ENCODE measurements at places on chromosomes 1 and 21. TPM values are rescaled to one million over a fixed set of nuclear protein-coding genes. Genes with fewer than 3 reads are reported as not detected.

OR6N1 gene
- total RNA-seq = 0.16 TPM

PGLYRP4 gene
- total RNA-seq = not detected

- no peak for DNase-seq
These were observed 139.0 kb downstream of the SDCCAG8 start for GRCh38 chr1:243394601-243395464.

MFSD2A gene
- 2.3 TPM for total RNA-seq

CASQ2 gene
- total RNA-seq = not detected

- DNase-seq = peak; percentile 43
These were observed 13.0 kb downstream of the FAM20B start for GRCh38 chr1:179038528-179039281.

ZFP69B gene
- total RNA-seq = 8.5 TPM

- no peak for DNase-seq
These were observed 22.4 kb upstream of the MTF2 start for GRCh38 chr1:93056649-93057048.

DNA sequence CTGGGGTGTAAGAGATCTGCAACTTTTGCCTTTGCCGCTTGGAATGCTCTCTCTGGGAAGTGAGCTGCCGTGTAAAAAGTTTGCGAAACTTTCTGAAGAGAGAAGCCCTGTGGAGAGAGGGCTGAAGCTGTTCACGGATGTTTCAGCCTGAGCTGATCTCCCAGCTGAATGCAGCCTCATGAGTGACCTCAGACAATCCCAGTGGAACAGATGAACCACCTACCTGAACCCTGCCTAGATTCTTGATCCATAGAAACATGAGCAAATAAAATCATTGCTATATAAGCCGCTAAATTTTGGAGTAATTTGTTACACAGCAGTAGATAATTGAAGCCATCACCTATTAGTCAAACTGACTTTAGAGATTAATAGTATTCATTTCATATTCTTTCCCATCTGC is 4.4 kb upstream of the ALG6 start:
- DNase-seq = no peak

- DNase-seq = no peak
These were observed 1.5 kb upstream of the RPTN start for GRCh38 chr1:152160576-152160975.

GRCh38 chr1:71630073-71630472 is 549.2 kb upstream of the ZRANB2 start:
- no peak for DNase-seq

FNDC10 gene
- 4.5 TPM for total RNA-seq

- DNase-seq = no peak
These were observed 55.1 kb upstream of the SYT14 start for GRCh38 chr1:209882942-209883340.

DNA sequence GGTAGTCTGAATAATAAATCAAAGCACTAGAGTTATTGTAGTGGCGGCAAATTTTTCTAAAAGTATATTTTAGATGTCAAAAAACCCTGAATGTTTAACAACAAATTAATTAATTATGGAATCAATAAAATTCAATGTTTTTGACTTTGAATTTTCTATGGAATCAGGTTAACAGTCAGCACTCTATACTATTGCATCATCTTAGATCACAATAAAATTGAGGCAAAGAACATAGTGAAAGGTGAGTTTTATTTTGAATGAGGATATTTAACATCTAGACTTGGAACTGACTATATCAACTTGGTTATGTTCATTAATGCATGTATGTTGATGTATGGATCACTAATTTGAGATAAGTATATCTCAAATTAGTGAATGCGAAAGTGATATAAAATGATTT is 148.5 kb downstream of the TNFSF18 start:
- DNase-seq = no peak

SMPDL3B gene
- total RNA-seq = 0.09 TPM

OR2M3 gene
- total RNA-seq = not detected

LRRIQ3 gene
- total RNA-seq = 1.3 TPM

DNA sequence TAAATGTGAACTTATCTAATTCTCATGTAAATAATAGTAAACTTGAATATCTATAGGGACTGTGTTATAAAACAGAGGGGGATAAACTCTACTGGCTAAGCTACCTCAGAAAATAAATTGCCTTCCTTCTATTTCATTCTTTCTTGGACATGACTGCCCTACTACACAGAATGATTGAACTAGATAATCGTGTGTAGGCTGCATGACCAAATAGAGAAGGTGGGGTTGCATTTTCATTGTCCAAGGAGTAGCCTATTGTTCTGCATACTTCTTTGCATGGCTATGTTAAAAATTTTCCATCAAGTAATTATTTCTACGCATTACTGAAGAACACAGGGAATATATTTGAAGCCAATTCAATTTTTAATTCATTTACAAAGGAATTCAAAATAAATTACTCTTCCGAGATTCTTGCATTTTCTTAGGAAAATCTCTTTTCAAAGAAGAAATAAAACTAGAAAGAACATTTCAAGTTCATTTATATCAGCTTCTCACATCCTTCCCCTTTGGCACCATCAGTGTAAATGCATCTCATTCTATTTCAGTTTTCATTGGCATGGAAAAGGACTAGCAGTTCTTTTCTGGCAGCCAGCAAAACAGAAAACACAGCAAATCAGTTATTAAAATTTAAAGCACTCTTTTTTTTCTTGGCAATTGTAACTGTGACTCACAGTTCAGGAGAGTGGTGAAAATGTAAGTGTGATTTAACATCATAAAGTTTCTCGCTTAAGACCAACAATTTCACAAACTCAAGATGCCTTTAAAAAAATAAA is 714.7 kb downstream of the NCAM2 start:
- DNase-seq = peak; percentile 79

DNA sequence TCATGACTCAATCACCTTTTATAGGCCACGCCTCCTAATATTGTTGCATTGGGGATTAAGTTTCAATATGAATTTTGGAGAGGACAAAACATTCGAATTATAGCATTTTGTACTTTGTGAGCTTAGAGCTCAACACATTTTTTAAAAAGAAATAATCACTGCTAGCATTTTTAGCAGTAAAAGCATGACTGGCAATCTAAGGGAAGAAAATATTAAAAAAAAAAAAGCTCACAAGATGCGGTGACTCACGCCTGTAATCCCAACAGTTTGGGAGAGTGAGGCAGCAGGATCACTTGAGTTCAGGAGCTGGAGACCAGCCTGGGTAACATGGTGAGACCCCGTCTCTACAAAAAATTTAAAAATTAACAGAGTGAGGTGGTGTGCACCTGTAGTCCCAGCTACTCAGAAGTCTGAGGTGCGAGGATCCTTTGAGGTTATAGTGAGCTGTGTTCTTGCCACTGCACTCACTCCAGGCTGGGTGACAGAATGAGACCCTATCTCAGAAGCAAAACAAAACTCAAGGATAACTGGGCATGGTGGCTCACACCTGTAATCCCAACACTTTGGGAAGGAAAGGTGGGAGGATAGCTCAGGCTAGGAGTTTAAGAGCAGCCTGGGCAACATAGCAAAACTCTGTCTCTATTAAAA is 28.8 kb upstream of the DIPK1A start:
- DNase-seq = peak; percentile 18

SHE gene
- 0.49 TPM for total RNA-seq

DNA sequence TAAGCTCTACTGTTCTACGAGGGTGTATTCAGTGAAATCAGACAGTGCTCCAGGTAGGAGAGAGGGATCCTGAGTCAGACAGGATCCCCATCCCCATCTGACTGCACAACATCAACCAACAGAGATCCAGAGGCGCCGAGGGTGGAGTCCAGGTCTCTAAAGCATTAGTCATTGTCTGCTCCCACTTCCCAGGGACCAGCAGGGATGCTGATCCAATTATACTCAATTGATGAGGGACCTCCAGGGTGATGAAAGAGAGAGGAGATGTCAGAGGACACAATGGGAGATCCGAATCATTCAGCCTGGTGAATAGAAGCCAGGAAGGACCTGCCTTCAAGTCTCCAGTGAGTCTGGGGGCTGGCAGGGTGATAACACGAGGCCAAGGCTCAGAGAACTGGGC is 39.5 kb upstream of the STMN1 start:
- no peak for DNase-seq

GRCh38 chr1:9416918-9417500 is 122.3 kb upstream of the SLC25A33 start:
- DNase-seq = no peak

FAM177B gene
- not detected for total RNA-seq

IGFN1 gene
- total RNA-seq = 0.74 TPM

COL6A1 gene
- 1,082 TPM for total RNA-seq

DNA sequence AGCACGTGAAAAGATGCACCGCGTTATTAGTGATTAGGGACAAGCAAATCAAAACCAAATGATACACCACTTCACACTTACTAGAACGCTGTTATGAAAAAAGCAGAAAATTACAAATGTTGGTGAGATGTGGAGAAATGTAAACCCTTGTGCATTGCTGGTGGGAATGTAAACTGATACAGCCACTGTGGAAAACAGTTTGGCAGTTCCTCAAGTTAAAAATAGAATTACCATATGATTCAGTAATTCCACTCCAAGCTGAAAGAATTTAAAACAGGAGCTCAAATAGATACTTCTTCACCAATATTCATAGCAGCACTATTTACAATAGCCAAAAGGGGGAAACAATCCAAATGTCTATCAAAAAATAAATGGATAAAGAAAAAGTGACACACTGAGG is 10.3 kb upstream of the EVI5 start:
- DNase-seq = peak; percentile 78

DNA sequence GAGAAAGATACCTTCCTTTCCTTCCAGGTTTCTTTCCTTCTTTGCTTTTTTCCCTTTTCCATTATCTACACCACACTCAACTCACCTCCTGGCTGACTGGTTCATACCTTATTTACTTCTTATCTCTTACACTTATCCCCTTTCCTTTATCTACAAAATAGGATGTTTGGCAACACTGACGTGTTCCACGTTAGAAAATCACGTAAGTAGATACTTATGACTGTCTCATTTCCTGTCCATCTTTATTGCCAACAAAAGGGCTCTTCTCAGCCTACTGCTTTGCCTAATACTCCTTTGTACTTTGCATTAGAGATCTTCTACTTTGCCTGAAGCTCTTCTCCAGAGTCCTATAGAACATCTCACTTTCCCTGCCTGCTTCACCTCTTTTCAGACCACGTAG is 25.1 kb downstream of the SYNJ1 start:
- DNase-seq = peak; percentile 80

DNA sequence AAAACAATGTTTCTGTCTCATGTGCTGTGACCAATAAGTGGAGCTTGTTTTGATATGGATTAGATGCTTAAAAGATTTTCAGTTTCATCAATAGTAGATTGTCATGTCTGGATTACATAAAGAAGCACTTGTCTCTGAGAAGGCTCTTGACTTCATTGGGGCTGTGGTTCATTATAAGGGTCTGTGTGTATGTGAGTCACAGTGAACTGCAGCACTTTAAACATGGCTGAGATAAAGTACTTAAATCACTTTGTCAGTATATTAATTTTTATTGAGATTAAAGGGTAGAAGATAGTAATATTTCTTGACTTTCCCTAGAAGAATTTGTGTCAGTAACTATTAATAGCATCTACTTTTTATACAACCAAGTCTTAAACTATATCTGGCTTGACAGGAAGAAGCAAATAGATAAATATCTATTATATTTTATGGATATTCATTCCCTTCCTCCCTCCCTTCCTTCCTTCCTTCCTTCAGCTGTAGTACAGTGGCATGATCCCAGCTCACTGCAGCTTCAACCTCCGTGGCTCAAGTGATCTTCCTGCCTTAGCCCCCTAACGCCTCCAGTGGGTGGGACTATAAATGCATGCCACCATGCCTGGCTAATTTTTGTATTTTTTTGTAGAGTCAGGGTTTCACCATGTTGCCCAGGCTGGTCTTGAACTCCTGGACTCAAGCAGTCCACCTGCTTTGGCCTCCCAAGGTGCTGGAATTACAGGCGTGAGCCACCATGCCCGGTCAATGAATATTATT is 48.8 kb downstream of the ZFYVE9 start:
- DNase-seq = no peak

- no peak for DNase-seq
These were observed 37.4 kb downstream of the PRKACB start for GRCh38 chr1:84181350-84182005.

DNA sequence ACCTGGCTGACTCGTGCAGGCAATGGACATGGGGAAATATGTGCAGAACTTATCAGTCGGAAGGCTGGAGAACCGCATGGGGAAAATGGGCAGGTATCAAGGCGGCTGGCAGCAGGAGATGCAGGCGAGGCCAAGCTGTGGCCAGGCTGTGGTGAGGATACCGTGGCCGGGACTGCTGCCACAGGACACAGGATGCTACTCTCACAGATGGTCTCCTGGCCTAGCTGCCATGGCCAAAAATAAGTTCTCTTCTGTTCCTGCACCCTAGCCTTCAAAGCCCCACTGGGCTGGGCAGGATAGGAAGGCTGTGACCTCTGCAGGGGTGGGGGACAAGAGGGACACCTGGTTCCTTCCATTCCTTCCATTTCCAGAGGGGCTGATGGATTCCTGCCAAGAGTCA is 26.4 kb downstream of the TEX35 start:
- no peak for DNase-seq

DNA sequence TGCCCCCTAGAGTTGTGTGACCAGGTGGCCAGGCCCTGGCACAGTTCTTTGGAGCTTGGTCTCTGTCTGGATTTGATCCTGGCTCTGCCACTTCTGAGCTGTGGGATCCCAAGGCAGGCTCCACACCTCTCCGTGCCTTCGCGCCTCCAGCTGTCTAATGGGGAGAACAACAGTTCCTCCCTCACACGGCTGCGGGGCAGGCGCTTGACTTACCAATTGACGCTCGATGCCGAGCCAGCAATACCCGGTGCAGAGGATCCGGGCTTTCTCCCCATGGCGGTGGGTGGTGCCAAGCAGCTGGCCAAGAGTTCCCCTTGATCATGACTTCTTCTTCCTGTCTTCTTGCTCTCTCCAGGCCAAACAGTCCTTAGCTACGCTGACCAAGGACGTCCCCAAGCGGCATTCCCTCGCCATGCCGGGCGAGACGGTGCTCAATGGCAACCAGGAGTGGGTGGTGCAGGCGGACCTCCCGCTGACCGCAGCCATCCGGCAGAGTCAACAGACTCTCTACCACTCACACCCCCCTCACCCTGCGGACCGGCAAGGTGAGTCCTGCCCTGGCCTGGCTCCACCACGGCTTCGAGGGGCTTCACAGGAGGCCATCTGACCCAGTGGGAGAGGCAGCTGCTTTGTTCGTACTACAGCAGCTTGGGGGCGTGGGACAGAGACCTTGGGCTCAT is 97.7 kb upstream of the TMEM51 start:
- DNase-seq = no peak

DNA sequence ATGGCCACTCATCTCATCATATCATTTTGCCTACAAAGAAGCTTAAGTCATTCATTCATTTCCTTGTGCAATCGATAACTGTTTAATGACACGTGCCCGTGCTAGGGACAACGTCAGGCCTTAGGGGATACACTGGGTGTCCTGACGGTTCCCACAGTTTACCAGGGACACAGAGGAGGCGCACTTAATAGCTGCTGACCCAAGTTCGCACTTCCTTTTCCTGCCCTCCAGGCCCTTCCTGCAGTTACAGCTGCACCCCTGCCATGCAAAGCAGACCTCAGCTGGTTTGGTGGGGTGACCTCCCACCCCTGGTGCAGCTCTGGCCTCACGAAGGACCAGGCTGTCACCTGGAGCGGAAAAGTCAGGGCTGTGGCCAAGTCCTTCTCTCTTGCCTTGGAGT is 4.2 kb downstream of the SPATA21 start:
- no peak for DNase-seq

GRCh38 chr1:26055041-26055440 is 9.1 kb upstream of the SLC30A2 start:
- DNase-seq = no peak

ALDH4A1 gene
- 9.5 TPM for total RNA-seq

ELF3 gene
- 0.09 TPM for total RNA-seq

Data from fibroblast of the aortic adventitia (primary cell).